ENCODE measurements at places on chromosomes 7 and 10.

- H3K27me3 ChIP-seq = no peaks in the 10 kb centered on the region
- H3K4me3 ChIP-seq = no peak overlapping the region
- H3K36me3 ChIP-seq = no peaks in the 10 kb centered on the region
- H3K27ac ChIP-seq = no peak overlapping the region
Observed at GRCh38 chr7:111368381-111369065, 193.8 kb downstream of the IMMP2L start.

DNA sequence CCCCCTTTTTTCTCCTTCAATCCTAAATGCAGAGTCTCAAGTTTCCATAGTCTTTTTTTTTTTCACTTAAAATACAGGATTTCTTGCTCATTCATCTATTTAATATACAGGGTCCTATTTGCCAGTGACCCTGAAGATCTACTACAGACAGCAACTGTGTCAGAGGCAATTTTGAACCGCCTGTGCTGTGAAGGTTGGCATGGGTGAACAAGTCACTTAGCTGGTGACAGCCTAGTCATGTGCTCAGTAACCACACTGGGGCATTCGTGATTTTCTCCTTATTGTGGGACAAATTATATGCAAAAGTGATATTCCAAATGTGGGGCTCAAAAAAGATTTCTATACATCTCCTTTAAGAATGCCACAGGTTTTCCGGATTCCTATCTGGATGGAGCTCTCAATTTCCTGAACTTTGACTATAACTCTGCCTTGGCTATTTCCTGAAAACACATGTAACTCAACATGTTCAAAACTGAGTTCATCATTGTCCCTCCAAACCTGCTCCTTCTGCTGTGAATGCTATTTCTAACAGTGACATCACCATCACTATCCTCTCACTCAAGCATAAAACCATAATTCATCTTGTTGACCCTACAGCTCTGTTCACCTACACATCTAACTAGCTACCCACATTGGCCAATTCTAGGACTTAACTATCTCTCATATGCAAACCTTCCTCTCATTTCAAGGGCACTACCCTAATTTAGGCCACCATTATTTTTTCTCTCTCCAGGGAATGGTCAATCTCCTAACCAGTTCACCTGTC is 36.7 kb downstream of the CDK6 start:
- peaks cover 36% of the 10 kb centered on the region for H3K36me3 ChIP-seq
- peaks cover 27% of the 10 kb centered on the region for H3K4me1 ChIP-seq
- H3K4me3 ChIP-seq = no peak overlapping the region
- DNase-seq = no peak
- H3K27ac ChIP-seq = no peak overlapping the region
- no peaks in the 10 kb centered on the region for H3K27me3 ChIP-seq

GRCh38 chr7:33745934-33746333 is 159.4 kb upstream of the BMPER start:
- DNase-seq = no peak
- peaks cover 3% of the 10 kb centered on the region for H3K27me3 ChIP-seq
- H3K4me1 ChIP-seq = no peaks in the 10 kb centered on the region
- H3K27ac ChIP-seq = no peak overlapping the region
- no peak overlapping the region for H3K4me3 ChIP-seq

DNA sequence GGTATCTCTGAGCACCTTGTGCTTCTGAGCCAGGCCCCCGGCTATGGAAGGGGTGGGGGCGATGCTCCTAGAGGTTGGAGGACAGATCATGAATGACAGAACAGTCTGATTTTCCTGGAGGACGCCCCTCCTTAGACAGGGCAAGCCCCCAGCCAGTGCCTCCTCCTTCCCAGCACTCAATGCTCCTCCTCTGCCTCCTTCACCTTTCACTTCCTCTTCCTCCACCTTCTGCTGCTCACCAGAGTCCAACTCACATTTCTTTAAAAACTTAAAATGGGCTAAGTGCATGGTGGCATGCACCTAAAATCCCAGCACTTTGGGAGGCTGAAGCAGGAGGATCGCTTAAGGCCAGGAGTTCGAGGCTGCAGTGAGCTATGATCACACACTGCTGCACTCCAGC is 71.1 kb upstream of the CUX1 start:
- peaks cover 6% of the 10 kb centered on the region for H3K27me3 ChIP-seq
- peaks cover 37% of the 10 kb centered on the region for H3K4me1 ChIP-seq
- DNase-seq = no peak
- H3K27ac ChIP-seq = no peak overlapping the region
- no peak overlapping the region for H3K4me3 ChIP-seq

DNA sequence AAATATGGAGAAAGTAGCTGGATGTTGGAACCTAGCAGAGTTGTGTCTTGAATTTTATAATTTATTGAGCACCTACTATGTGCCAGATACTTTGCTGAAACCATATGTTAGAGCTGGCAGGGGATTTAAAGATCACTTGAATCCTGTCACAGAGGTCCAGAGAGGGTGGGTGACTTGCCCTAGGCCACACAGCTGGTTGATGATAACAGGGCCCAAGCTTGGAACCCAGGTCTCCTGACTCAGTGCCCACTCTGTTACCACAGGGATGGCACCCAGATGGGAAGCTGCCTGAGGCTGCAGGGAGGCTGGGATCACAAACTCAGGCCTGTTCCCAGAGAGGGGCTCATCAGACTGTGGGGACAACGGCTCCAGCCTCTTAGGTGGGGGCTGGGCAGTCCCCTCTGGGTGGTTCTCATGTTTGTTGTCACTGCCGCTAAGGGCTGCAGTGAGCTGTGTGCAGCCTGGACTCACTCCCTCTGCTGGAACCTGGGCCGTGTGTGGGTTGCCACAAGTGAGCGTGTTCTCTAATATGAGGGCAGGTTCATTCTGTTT is 18.6 kb downstream of the GOLGA7B start:
- H3K27me3 ChIP-seq = peaks cover 7% of the 10 kb centered on the region
- peaks cover 15% of the 10 kb centered on the region for H3K4me1 ChIP-seq

DNA sequence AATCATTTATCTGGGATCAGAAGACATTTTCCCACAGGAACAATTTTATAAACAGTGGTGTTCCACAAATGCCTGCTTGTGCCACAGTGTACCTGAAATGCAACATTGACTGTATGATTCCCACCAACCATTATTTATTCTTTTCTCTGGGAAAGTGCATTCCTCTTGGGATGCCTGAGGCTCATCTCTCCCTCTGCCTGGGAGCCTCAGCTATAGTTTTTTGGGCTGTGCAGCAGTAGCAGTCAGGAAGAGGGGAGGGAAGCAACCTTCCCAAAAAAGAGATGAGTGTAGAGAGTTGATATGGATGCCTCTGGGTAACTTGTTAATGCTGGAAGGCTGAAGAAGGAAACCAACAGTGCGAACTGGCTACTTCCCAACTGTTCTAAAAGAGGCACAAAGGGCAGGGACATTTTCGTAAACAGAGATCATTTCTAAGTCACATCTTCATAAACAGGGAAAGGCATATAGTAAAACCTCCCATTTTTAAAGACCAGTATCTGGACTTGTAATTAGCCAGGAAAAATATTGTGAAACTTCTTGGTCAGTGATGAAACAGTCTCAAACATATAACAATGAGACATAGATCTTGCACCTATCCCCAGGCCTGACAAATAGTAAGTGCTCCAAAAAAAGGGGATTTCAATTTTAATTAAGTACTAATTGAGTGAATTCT is 1.4 kb upstream of the CALD1 start:
- no peak for DNase-seq
- no peaks in the 10 kb centered on the region for H3K4me1 ChIP-seq
- H3K4me3 ChIP-seq = no peak overlapping the region
- H3K27ac ChIP-seq = no peak overlapping the region
- peaks cover 23% of the 10 kb centered on the region for H3K27me3 ChIP-seq

- H3K27me3 ChIP-seq = peaks cover 66% of the 10 kb centered on the region
- no peak overlapping the region for H3K4me3 ChIP-seq
- peaks cover 13% of the 10 kb centered on the region for H3K4me1 ChIP-seq
- no peak for DNase-seq
- H3K36me3 ChIP-seq = peaks cover 1% of the 10 kb centered on the region
Observed at GRCh38 chr7:121275204-121275603, 53.6 kb upstream of the WNT16 start.

- peaks cover 2% of the 10 kb centered on the region for H3K4me1 ChIP-seq
- no peak overlapping the region for H3K27ac ChIP-seq
- peaks cover 5% of the 10 kb centered on the region for H3K36me3 ChIP-seq
- H3K27me3 ChIP-seq = peaks cover 2% of the 10 kb centered on the region
- no peak overlapping the region for H3K4me3 ChIP-seq
Observed at GRCh38 chr10:373015-373414, 237.8 kb downstream of the ZMYND11 start.

- no peak overlapping the region for H3K4me3 ChIP-seq
- H3K4me1 ChIP-seq = no peaks in the 10 kb centered on the region
- H3K27ac ChIP-seq = no peak overlapping the region
- no peak for DNase-seq
Observed at GRCh38 chr10:105146436-105146835, 505.3 kb downstream of the SORCS3 start.

- no peaks in the 10 kb centered on the region for H3K36me3 ChIP-seq
- no peak overlapping the region for H3K4me3 ChIP-seq
- peaks cover 9% of the 10 kb centered on the region for H3K27me3 ChIP-seq
- no peak overlapping the region for H3K27ac ChIP-seq
- no peaks in the 10 kb centered on the region for H3K4me1 ChIP-seq
- no peak for DNase-seq
Observed at GRCh38 chr10:129441372-129442009, 25.6 kb upstream of the MGMT start.

GRCh38 chr7:12570168-12570533 is 369 bp upstream of the SCIN start:
- H3K4me1 ChIP-seq = peaks cover 35% of the 10 kb centered on the region
- no peak for DNase-seq
- H3K27me3 ChIP-seq = peaks cover 50% of the 10 kb centered on the region
- H3K4me3 ChIP-seq = peak overlapping the region; percentile 71
- peaks cover 1% of the 10 kb centered on the region for H3K36me3 ChIP-seq
- no peak overlapping the region for H3K27ac ChIP-seq

DNA sequence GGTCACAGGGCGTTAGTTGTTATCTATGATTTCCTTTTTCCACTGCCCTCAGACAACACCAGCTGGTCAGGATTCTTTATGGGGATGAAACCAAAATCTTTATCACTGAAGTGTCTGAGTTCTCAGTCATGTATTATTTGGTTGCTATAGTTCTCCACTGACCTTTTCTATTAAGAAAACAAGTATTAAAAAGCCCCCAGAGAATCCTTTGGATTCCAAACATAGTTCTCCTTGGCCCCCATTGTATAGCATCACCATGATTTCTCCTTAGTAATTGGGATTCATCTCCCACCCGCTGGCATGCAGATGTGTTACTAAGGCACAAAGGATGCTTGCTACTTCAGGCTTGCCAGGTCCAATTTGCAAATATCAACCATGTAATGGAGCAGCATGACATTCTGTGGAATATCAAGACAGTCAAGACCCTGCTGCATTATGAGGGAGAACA is 94.3 kb downstream of the IQUB start:
- H3K4me3 ChIP-seq = no peak overlapping the region
- no peak overlapping the region for H3K27ac ChIP-seq
- H3K27me3 ChIP-seq = no peaks in the 10 kb centered on the region
- H3K4me1 ChIP-seq = no peaks in the 10 kb centered on the region

- no peak overlapping the region for H3K27ac ChIP-seq
- peaks cover 16% of the 10 kb centered on the region for H3K4me1 ChIP-seq
- DNase-seq = no peak
- H3K4me3 ChIP-seq = no peak overlapping the region
- H3K27me3 ChIP-seq = no peaks in the 10 kb centered on the region
Observed at GRCh38 chr10:70856454-70856853, 31.9 kb downstream of the PCBD1 start.

DNA sequence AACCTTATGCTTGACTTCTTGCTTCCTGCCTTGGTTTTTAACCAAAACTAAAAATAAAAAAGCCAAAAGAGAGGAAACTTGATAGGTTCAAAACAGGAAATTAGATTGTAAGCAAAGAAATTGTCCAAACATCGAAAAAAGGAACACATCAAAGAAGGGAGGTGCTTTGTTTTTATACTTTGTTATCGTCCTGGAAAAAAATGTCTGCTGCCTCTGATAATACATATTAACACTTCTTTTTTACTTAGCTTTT is 286.6 kb upstream of the C7orf33 start:
- no peak overlapping the region for H3K4me3 ChIP-seq
- H3K27ac ChIP-seq = no peak overlapping the region
- no peaks in the 10 kb centered on the region for H3K36me3 ChIP-seq
- DNase-seq = no peak
- no peaks in the 10 kb centered on the region for H3K27me3 ChIP-seq

DNA sequence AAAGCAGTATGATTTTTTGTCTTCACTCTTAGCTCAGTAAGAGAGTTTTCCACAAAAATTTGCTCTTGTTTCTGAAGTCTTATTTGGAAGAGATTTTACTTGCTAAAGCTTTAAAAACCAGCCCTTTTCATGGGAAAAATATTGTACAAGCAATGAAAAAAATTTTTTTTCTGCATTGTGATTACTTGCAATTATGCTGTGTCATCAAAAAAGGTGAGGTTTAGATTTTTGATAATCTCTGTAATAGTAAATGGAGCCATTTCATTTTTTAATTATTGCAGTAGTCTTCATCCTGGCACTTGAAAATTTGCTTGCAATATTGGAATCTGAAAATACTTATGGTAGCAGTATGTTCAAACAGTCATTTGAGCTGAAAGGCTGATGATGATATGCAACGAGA is 447.4 kb downstream of the SH2D4B start:
- H3K27me3 ChIP-seq = no peaks in the 10 kb centered on the region
- no peaks in the 10 kb centered on the region for H3K36me3 ChIP-seq
- H3K27ac ChIP-seq = no peak overlapping the region
- no peak overlapping the region for H3K4me3 ChIP-seq
- H3K4me1 ChIP-seq = no peaks in the 10 kb centered on the region

DNA sequence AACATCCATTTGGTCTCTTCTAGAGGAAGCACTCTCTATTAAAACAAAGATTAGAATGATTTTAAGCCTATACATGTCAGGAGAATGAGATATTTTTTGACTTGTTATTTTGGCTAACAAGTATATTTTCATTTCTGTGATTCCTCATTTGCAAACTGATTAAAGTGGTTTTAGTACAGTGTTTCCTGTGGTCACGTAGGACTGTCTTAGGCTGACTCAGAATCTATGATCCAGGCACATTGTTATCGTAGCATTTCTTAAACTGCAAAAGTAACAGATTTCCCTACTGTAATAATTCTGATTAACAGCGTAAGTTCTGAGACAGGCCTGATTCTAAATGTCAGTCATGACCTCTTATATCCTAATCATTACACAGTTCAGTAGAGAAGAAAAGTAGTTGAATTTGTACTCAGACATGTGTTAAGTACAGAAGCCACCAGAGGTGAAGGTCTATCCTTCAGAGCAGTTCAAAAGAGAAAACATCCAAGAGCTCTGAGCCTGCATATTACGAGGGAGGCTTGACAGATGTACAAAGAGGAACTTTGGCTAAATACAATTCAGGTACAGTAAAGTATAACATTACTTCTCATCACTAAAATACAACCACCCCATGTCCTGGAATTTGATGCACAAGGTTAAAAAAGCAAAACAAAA is 124.1 kb upstream of the TEX47 start:
- no peaks in the 10 kb centered on the region for H3K27me3 ChIP-seq
- no peak overlapping the region for H3K4me3 ChIP-seq
- no peaks in the 10 kb centered on the region for H3K4me1 ChIP-seq
- no peaks in the 10 kb centered on the region for H3K36me3 ChIP-seq
- DNase-seq = no peak

Data from activated CD8-positive, alpha-beta memory T cell treated with anti-CD3 and anti-CD28 coated beads, Interleukin-2, amount 10 ng/mL, durations not matched to agents 7 days and 5 days (primary cell).